RWPE2 (cell line): ENCODE measurements at places on chromosomes 5 and 9.

DNA sequence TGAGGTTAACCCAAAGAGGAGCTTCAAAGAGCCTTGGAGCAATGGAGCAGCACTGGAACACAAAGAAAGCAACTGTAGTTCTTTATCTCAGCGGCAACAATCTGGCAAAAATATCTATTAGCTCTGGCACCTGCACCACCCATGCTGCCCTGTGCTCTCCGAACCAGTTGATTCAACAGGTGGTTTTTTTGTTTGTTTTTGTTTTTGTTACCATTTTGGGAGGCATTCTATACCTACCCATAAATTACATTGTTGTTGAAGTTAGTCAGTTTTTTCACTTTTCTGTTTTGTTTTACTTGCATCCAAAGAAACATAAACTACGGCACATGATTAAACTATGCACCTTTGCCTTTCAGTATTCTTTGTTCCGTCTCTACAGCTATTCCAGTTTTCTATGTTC, 16.2 kb downstream of the ESM1 start:
- H3K36me3 ChIP-seq, result no peaks in the 10 kb centered on the region
- H3K27ac ChIP-seq, result no peak overlapping the region
- no peak overlapping the region for H3K4me3 ChIP-seq
- DNase-seq, result no peak

GRCh38 chr5:129141696-129142095, 47.1 kb downstream of the ISOC1 start:
- no peak for DNase-seq
- no peaks in the 10 kb centered on the region for H3K36me3 ChIP-seq
- no peak overlapping the region for H3K4me3 ChIP-seq
- H3K4me1 ChIP-seq, result no peaks in the 10 kb centered on the region
- no peak overlapping the region for H3K27ac ChIP-seq

DNA sequence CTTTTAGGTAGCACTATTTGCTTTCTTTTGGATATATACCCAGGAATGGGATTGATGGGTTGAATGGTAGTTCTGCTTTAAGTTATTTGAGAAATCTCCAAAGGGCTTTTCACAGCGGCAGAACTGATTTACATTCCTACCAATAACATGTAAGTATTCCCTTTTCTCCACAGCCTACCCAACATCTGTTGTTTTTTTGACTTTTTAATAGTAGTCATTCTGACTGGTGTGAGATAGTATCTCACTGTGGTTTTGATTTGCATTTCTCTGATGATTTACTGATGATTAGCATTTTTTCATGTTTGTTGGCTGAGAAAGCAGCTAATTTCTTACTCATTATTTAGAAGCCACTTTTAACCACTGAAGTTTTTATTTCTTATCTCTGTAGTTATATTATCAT, 221.1 kb upstream of the ACTBL2 start:
- peaks cover 9% of the 10 kb centered on the region for H3K4me1 ChIP-seq
- no peak overlapping the region for H3K27ac ChIP-seq
- no peaks in the 10 kb centered on the region for H3K27me3 ChIP-seq

DNA sequence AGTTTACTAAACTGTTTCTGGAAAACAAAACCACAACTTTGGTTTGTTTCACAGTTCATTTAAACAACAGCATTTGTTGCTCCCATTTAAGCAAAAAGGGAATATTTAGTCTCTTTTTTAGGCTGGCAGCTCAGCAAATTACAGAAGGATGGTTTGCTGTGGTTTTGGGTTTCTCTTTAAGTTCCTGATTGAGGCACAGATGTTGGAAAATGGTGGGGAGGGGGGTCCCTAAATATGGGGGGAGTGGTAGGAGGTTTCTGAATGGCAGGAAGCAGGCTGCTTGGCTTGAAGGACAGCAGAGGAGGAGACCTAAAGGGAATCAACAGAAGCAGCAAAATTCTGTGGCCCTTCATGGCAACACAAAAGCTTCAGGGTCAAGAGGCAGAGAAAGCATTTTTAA, 263.4 kb downstream of the ZSWIM6 start:
- no peaks in the 10 kb centered on the region for H3K36me3 ChIP-seq
- H3K27ac ChIP-seq, result no peak overlapping the region
- no peak for DNase-seq
- H3K27me3 ChIP-seq, result no peaks in the 10 kb centered on the region

DNA sequence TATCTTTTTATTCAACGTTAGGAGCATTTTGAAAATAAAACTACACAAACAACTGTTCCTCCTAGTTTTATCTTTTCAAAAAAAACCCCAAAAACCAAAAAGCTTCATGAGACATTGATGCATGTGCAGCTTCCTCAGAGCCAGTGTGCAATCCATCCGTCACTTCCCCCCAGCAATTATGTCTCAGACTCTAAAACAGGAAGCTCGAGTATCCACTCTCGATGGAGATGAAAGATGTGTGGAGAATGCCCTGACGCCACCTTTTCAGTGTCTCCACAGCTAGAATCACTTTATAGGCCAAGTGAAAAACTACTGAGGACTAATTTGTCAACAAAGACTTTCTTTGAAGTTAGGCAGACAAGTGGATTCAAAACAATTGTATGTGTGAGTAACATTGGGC, 408.9 kb upstream of the SMARCA2 start:
- no peak overlapping the region for H3K27ac ChIP-seq
- H3K4me3 ChIP-seq, result no peak overlapping the region
- H3K36me3 ChIP-seq, result no peaks in the 10 kb centered on the region
- no peaks in the 10 kb centered on the region for H3K27me3 ChIP-seq

- H3K4me3 ChIP-seq, result no peak overlapping the region
- no peak overlapping the region for H3K27ac ChIP-seq
- no peak for DNase-seq
- H3K36me3 ChIP-seq, result no peaks in the 10 kb centered on the region
Measured at GRCh38 chr9:131264231-131264630, 12.1 kb downstream of the FAM78A start.

- H3K4me1 ChIP-seq, result no peaks in the 10 kb centered on the region
- no peak overlapping the region for H3K4me3 ChIP-seq
- no peak for DNase-seq
- no peak overlapping the region for H3K27ac ChIP-seq
- H3K27me3 ChIP-seq, result no peaks in the 10 kb centered on the region
- no peaks in the 10 kb centered on the region for H3K36me3 ChIP-seq
Measured at GRCh38 chr5:90866915-90867731, 308.5 kb downstream of the ADGRV1 start.

- peaks cover 7% of the 10 kb centered on the region for H3K27me3 ChIP-seq
- H3K36me3 ChIP-seq, result no peaks in the 10 kb centered on the region
- no peaks in the 10 kb centered on the region for H3K4me1 ChIP-seq
- no peak for DNase-seq
- no peak overlapping the region for H3K27ac ChIP-seq
Measured at GRCh38 chr5:2996248-2996647, 244.8 kb upstream of the IRX2 start.

- no peaks in the 10 kb centered on the region for H3K4me1 ChIP-seq
- H3K27ac ChIP-seq, result no peak overlapping the region
- no peak overlapping the region for H3K4me3 ChIP-seq
- no peak for DNase-seq
Measured at GRCh38 chr9:80040457-80040856, 468.7 kb downstream of the TLE4 start.

GRCh38 chr5:994272-994607, 14.4 kb upstream of the NKD2 start:
- no peaks in the 10 kb centered on the region for H3K36me3 ChIP-seq
- peaks cover 20% of the 10 kb centered on the region for H3K27me3 ChIP-seq
- H3K27ac ChIP-seq, result no peak overlapping the region
- DNase-seq, result peak; percentile 23

DNA sequence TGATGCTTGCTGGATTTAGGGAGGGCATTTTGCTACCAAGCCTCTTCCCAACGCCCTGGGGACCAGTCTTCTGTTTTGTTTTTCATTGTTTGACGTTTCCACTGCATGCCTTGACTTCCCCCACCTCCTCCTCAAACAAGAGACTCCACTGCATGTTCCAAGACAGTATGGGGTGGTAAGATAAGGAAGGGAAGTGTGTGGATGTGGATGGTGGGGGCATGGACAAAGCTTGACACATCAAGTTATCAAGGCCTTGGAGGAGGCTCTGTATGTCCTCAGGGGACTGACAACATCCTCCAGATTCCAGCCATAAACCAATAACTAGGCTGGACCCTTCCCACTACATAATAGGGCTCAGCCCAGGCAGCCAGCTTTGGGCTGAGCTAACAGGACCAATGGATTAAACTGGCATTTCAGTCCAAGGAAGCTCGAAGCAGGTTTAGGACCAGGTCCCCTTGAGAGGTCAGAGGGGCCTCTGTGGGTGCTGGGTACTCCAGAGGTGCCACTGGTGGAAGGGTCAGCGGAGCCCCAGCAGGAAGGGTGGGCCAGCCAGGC, 23.0 kb downstream of the PCDHGC5 start:
- H3K27ac ChIP-seq, result no peak overlapping the region
- H3K27me3 ChIP-seq, result no peaks in the 10 kb centered on the region
- H3K4me1 ChIP-seq, result peaks cover 47% of the 10 kb centered on the region
- no peak for DNase-seq
- H3K36me3 ChIP-seq, result peaks cover 28% of the 10 kb centered on the region

GRCh38 chr9:92762781-92763708, 1.6 kb downstream of the BICD2 start:
- peak overlapping the region; percentile 78 for H3K4me3 ChIP-seq
- peak overlapping the region; percentile 77 for H3K27ac ChIP-seq
- H3K36me3 ChIP-seq, result no peaks in the 10 kb centered on the region
- no peaks in the 10 kb centered on the region for H3K27me3 ChIP-seq

GRCh38 chr9:131470581-131470991, 32.1 kb upstream of the POMT1 start:
- H3K27ac ChIP-seq, result no peak overlapping the region
- no peak for DNase-seq
- H3K36me3 ChIP-seq, result peaks cover 98% of the 10 kb centered on the region
- H3K4me3 ChIP-seq, result no peak overlapping the region

DNA sequence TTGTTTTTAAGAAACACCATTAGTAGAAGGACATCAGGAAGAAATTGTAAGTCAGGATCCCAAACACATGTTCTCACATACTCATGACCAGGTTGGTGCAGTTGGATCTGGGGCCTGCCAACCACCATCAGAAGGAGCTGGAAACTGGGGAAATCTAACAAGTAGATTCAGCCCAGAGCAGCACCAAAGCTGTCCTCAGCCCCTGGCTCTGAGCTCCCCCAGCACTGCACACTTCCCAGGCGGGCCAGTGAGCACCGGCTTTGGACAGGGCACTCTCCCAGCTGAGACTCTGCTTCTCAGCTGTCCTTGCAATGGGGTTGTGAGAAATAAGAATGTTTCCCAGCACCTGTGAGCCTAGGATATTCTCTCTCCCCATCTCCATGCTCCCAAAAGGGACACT, 162.5 kb downstream of the PAX5 start:
- H3K27me3 ChIP-seq, result peaks cover 3% of the 10 kb centered on the region
- H3K4me1 ChIP-seq, result no peaks in the 10 kb centered on the region
- H3K36me3 ChIP-seq, result no peaks in the 10 kb centered on the region
- no peak overlapping the region for H3K27ac ChIP-seq
- DNase-seq, result no peak

GRCh38 chr5:16550316-16550952, 66.4 kb downstream of the RETREG1 start:
- H3K4me3 ChIP-seq, result no peak overlapping the region
- no peak overlapping the region for H3K27ac ChIP-seq
- peaks cover 9% of the 10 kb centered on the region for H3K4me1 ChIP-seq
- no peak for DNase-seq
- no peaks in the 10 kb centered on the region for H3K36me3 ChIP-seq

- no peak overlapping the region for H3K27ac ChIP-seq
- no peaks in the 10 kb centered on the region for H3K27me3 ChIP-seq
- H3K4me3 ChIP-seq, result no peak overlapping the region
- peaks cover 21% of the 10 kb centered on the region for H3K4me1 ChIP-seq
- no peak for DNase-seq
- H3K36me3 ChIP-seq, result no peaks in the 10 kb centered on the region
Measured at GRCh38 chr9:10248890-10249289, 363.9 kb downstream of the PTPRD start.

- no peak for DNase-seq
- peaks cover 30% of the 10 kb centered on the region for H3K4me1 ChIP-seq
- peak overlapping the region; percentile 86 for H3K4me3 ChIP-seq
- H3K27ac ChIP-seq, result peak overlapping the region; percentile 79
Measured at GRCh38 chr9:5630081-5630507, 1.2 kb downstream of the RIC1 start.

GRCh38 chr5:94017579-94017978, 276.2 kb upstream of the POU5F2 start:
- peaks cover 12% of the 10 kb centered on the region for H3K4me1 ChIP-seq
- DNase-seq, result no peak
- H3K36me3 ChIP-seq, result no peaks in the 10 kb centered on the region
- no peak overlapping the region for H3K27ac ChIP-seq

- no peak overlapping the region for H3K4me3 ChIP-seq
- peaks cover 97% of the 10 kb centered on the region for H3K36me3 ChIP-seq
- H3K27ac ChIP-seq, result no peak overlapping the region
- H3K27me3 ChIP-seq, result no peaks in the 10 kb centered on the region
Measured at GRCh38 chr5:126812199-126812570, 35.2 kb downstream of the LMNB1 start.

DNA sequence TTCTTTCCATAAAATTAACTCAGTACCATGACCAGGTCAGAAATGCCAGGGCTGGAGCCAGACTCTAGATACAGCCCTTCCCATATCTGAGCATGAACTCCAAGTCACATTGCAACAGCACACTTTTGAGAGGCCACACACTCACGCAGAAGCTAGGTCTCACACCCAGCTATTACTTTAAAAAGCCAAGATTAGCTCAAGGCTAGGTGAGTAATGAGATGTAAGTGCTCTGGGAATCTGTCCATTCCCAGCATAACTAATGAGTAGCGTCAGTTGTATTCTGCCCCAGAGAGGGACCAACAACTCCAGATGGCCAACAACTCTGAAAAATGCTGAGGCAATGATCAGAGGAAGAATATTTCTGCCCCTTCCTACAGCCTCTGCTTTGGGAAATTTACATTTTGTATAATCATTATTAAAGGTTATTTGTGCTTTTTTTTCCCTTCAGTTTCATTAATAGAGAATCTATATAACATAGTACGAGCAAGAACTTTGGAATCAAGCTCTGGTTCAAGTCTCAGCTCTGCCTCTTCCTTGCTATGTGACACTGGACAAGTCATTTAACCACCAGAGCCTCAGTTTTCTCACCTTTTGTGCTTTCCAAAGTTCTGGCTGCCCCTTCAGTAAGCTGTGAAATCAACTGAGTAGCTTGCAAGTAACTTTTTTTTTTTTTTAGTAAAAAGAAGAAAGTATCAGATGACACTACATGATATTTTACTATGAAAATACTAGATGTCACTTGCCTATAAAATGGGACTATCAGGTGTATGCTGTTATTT, 118.3 kb downstream of the NR6A1 start:
- H3K36me3 ChIP-seq, result no peaks in the 10 kb centered on the region
- no peaks in the 10 kb centered on the region for H3K27me3 ChIP-seq
- peak overlapping the region; percentile 88 for H3K27ac ChIP-seq
- peak; percentile 71 for DNase-seq
- peaks cover 23% of the 10 kb centered on the region for H3K4me1 ChIP-seq

GRCh38 chr9:114084282-114085073, 6.4 kb upstream of the AMBP start:
- H3K4me1 ChIP-seq, result no peaks in the 10 kb centered on the region
- H3K27ac ChIP-seq, result no peak overlapping the region
- no peaks in the 10 kb centered on the region for H3K27me3 ChIP-seq
- H3K4me3 ChIP-seq, result no peak overlapping the region
- peak; percentile 7 for DNase-seq
